ENCODE measurements at places on chromosomes 4 and X. TPM values are rescaled to one million over a fixed set of nuclear protein-coding genes. Genes with fewer than 3 reads are reported as not detected.

- no peak for DNase-seq
- peaks cover 3% of the 10 kb centered on the region for H3K36me3 ChIP-seq
- peak overlapping the region; percentile 81 for H3K27ac ChIP-seq
- H3K4me1 ChIP-seq = peaks cover 22% of the 10 kb centered on the region
- no peaks in the 10 kb centered on the region for H3K27me3 ChIP-seq
These were observed 568 bp upstream of the CASP6 start for GRCh38 chr4:109703664-109704361.

Gene DDX53
- not detected for total RNA-seq

GRCh38 chr4:146224326-146224966, 10.1 kb downstream of the REELD1 start:
- no peaks in the 10 kb centered on the region for H3K36me3 ChIP-seq
- no peaks in the 10 kb centered on the region for H3K27me3 ChIP-seq
- DNase-seq = no peak
- no peaks in the 10 kb centered on the region for H3K4me1 ChIP-seq
- no peak overlapping the region for H3K27ac ChIP-seq
- no peak overlapping the region for H3K4me3 ChIP-seq

DNA sequence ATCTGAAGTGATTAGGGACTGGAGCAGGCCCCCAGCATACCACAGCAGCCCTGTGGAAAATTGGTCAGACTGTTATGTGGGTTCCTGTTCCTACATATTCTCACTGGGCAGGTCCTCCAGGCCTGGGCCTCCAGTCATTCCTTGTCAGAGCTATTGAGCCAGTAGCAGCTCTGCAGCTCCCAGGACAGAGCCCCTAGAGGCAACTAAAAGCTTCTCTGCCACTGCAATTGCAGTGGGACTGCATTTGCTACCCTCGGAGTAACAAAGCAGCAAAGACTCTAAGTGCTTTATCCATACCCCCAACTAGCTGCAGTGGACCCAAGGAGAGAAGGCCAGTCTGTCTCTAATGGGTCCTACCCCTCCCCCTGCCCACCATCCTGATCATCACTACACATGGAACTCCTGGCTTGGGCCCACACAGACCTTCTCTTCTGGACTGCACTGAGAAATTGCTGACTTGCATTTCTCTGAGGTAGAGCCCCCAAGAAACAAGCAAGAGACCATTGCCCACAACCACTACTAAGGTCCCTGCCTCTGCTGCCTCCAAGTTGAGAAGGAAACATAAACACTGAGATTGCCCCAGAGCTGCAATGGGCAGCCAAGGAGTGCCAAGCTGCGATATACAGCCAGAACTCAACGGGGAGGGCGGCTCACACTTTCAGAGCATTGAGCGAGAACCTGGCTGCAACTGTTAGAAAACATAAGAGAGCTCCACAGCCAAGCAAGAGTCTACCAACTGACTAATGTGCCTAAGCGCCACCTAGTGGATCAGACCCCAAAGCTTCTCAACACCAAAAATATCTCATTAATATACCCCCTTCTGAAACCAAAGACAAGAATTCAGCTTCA, 738.7 kb upstream of the NDST4 start:
- no peaks in the 10 kb centered on the region for H3K27me3 ChIP-seq
- H3K4me3 ChIP-seq = no peak overlapping the region
- H3K4me1 ChIP-seq = no peaks in the 10 kb centered on the region
- peak; percentile 34 for DNase-seq
- H3K27ac ChIP-seq = no peak overlapping the region
- no peaks in the 10 kb centered on the region for H3K36me3 ChIP-seq

Gene SHROOM4
- 33.2 TPM for total RNA-seq

Gene IGFBP7
- total RNA-seq = 322 TPM

- H3K27ac ChIP-seq = no peak overlapping the region
- H3K36me3 ChIP-seq = peaks cover 93% of the 10 kb centered on the region
These were observed 95.1 kb downstream of the CDS1 start for GRCh38 chr4:84677995-84678394.

Gene SLC10A4
- total RNA-seq = 1.6 TPM

DNA sequence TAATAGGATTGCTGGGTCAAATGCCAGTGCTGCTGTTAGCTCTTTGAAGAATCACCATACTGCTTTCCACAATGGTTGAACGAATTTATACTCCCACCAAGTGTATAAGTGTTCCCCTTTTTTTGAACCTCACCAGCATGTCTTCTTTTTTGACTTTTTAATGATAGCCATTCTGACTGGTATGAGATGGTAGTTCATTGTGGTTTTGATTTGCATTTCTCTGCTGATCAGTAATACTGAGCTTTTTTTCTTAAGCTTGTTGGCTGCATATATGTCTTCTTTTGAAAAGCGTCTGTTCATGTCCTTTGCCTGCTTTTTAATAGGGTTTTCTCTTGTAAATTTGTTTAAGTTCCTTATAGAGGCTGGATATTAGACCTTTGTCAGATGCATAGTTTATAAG, 14.8 kb downstream of the USP38 start:
- H3K27me3 ChIP-seq = no peaks in the 10 kb centered on the region
- DNase-seq = no peak
- no peak overlapping the region for H3K27ac ChIP-seq
- H3K36me3 ChIP-seq = peaks cover 97% of the 10 kb centered on the region
- no peaks in the 10 kb centered on the region for H3K4me1 ChIP-seq
- no peak overlapping the region for H3K4me3 ChIP-seq

DNA sequence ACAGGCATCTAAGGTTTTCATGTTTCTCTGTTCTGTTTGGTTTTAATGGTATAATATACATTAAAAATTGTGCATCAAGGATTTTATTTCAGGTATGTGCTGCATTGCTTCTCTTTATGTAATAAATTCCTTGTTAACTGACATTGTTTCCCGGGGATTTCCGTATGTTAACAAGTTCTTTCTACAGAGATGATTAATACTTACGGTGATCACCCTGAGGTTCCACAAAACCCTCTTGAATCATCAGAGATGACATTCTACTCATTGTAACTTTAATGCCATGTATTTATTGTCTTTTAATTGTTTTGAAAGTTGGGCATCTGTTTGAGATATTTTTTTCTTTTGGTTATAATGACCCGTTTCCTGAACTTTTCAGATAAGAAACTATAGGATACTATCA, 37.5 kb downstream of the ARHGAP10 start:
- H3K27ac ChIP-seq = no peak overlapping the region
- no peaks in the 10 kb centered on the region for H3K27me3 ChIP-seq
- no peak for DNase-seq
- peaks cover 6% of the 10 kb centered on the region for H3K4me1 ChIP-seq
- no peaks in the 10 kb centered on the region for H3K36me3 ChIP-seq

Gene ABCB7
- total RNA-seq = 30.1 TPM

GRCh38 chr4:124203613-124204238, 508.8 kb downstream of the ANKRD50 start:
- no peaks in the 10 kb centered on the region for H3K27me3 ChIP-seq
- DNase-seq = no peak
- H3K4me3 ChIP-seq = no peak overlapping the region
- H3K36me3 ChIP-seq = no peaks in the 10 kb centered on the region

- no peak overlapping the region for H3K27ac ChIP-seq
- H3K4me3 ChIP-seq = no peak overlapping the region
- no peak for DNase-seq
- H3K4me1 ChIP-seq = no peaks in the 10 kb centered on the region
These were observed 102.3 kb upstream of the GRIA3 start for GRCh38 chrX:123081776-123082175.

DNA sequence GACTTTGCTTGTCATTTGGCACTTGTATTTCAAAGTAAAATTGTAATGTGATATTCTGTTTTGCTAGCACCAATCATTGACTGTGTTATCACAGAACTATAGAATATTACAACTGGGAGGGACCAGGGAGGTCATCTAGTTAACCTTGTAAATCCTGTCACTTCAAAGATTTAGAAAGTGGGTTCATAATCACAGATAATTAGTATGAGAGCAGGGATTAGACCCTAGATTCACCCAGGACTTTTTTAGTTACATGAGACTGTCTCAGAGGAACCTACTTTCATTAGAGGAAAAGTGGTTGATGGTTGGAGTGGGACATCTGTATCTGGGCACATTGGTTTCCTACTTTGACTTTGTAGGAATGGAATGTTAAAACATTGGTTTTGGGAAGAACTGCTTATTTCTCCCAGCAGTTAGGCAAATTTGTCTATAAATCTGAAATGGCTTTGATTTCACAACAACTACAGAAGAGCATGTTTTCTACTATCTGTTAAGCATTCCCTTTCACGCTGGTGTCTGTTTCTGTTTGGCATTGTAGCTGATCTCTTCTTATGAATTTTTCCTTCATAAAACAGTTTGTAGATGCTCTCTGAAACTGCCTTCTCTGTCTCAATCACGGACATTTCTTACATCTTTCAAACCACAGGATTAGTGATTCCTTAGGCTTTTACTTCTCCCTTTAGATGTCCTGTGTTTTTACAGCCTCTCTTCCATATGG, 144.1 kb downstream of the DIPK2B start:
- no peak overlapping the region for H3K27ac ChIP-seq
- H3K4me3 ChIP-seq = no peak overlapping the region
- H3K27me3 ChIP-seq = no peaks in the 10 kb centered on the region

GRCh38 chr4:142984871-142985585, 138.9 kb upstream of the INPP4B start:
- H3K4me1 ChIP-seq = no peaks in the 10 kb centered on the region
- H3K27me3 ChIP-seq = no peaks in the 10 kb centered on the region
- H3K4me3 ChIP-seq = no peak overlapping the region
- no peak for DNase-seq

DNA sequence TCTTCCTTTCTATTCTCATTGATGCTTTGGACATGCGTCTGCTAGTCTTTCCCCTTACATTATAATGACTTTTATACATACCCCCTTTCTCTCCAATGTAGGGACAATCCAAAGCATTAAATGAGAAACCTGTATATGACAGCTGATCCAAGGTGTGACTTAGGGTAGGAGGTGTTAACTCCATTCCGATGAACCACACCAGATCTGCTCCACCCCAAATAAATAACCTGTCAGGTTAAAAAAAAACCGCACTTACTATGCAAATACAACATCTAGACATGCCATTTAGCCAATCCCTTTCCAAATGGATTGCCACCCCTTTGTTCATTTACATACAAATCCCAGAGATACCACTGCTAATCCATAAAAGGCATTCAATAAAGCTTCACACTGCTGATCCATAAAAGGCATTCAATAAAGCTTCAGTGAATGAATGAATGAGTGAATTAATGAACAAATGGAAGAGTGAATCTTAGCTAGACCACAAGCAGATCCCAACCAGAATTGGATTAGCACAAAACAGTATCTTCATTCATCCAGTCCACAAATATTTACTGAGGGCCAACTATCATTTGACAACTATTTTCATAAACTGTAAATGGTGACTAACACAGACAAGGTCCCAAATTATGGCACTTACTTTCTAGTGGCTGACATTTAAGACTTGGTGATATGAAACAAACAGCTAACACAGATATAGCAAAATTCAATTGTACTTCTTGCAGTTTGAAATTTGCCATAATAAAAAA, 158.9 kb upstream of the MAP3K15 start:
- H3K36me3 ChIP-seq = no peaks in the 10 kb centered on the region
- no peaks in the 10 kb centered on the region for H3K27me3 ChIP-seq
- H3K27ac ChIP-seq = no peak overlapping the region
- H3K4me1 ChIP-seq = peaks cover 16% of the 10 kb centered on the region
- H3K4me3 ChIP-seq = no peak overlapping the region
- no peak for DNase-seq

DNA sequence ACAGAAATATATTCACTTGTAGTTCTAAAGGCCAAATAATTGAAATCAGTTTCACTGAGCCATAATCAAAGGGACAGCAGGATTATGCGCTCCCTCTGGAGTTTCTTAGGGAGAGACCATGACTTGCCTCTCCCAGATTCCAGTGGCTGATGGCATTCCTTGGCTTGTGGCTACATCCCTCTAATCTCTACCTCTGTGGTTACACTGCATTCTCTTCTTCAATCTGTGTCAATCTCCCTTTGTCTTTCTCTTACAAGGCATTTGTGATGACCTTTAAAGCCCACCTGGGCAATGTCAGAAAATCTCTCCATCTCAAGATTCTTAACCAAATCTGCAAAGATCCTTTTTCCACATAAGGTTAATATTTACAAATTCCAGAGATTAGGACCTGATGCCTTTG, 260.2 kb downstream of the UNC5C start:
- no peak overlapping the region for H3K4me3 ChIP-seq
- DNase-seq = no peak
- no peak overlapping the region for H3K27ac ChIP-seq
- no peaks in the 10 kb centered on the region for H3K27me3 ChIP-seq

GRCh38 chrX:136473663-136474062, 14.1 kb upstream of the BRS3 start:
- H3K27me3 ChIP-seq = no peaks in the 10 kb centered on the region
- DNase-seq = no peak
- H3K4me3 ChIP-seq = no peak overlapping the region
- no peaks in the 10 kb centered on the region for H3K4me1 ChIP-seq

DNA sequence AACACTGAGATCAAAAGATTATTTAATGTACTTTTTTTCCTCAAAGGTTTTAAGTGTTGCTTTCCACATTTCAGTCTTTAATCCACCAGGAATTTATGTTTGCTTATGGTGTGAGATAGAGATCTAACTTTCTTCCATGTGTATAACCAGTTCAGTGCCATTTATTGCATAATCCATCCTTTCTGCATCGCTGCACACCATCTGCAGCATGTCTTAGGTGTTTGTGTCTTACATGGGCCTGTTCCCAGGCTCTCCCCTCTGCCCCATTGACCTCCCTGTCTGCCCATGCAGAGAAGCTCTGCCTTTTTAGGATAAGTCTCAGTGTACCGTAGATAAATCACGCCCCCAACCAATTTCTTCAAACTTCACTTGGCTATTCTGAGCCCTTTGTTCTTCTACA, 30.3 kb downstream of the NSDHL start:
- DNase-seq = no peak
- H3K27ac ChIP-seq = no peak overlapping the region
- no peaks in the 10 kb centered on the region for H3K27me3 ChIP-seq
- no peak overlapping the region for H3K4me3 ChIP-seq
- H3K4me1 ChIP-seq = no peaks in the 10 kb centered on the region
- H3K36me3 ChIP-seq = peaks cover 48% of the 10 kb centered on the region

DNA sequence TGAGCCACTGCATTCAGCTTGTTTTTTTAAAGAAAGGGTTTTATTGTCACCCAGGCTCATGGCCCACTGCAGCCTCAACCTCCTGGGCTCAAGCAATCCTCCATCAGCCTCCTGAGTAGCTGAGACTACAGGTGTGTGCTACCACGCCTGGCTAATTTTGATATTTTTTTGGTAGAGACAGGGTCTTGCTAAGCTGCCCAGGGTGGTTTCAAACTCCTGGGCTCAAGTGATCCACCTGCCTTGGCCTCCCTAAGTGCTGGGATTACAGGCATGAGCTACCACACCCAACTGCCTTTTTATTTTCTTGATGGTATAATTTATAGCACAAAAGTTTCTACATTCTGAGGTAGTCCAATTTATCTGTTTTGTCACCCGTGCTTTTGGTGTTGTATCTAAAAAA, 38.9 kb downstream of the SAT1 start:
- no peaks in the 10 kb centered on the region for H3K36me3 ChIP-seq
- DNase-seq = no peak
- no peak overlapping the region for H3K27ac ChIP-seq
- H3K4me3 ChIP-seq = no peak overlapping the region

Gene ABCG2
- 9.1 TPM for total RNA-seq

Gene SLC4A4
- 18.8 TPM for total RNA-seq

Gene GLOD5
- 0.95 TPM for total RNA-seq

GRCh38 chr4:120829113-120829831, 93.3 kb downstream of the PRDM5 start:
- no peak overlapping the region for H3K27ac ChIP-seq
- no peaks in the 10 kb centered on the region for H3K27me3 ChIP-seq
- H3K4me1 ChIP-seq = no peaks in the 10 kb centered on the region

Data from lower lobe of right lung (tissue), 2 donors.